Activated naive CD4-positive, alpha-beta T cell (primary cell): ENCODE measurements at places on chromosomes 3 and 15.

DNA sequence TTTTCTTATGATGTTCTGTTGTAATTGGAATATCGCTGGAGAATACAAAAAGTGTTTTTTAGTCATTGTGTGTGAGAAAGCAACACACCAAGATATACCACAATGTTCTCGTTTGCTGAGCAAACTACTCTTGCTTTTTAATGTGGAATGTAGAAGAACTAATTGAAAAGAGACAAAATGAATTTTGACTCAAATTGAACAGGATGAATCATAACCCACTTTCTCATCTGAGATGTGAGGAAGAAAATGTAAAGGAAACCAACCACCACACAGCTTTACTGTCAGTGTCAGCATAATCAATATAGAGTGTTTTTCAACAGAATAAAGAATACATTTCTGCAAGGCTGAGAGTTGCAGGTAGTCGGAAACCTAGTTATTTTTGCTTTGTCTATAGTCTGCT is 448.8 kb upstream of the TPRG1 start:
- no peak for DNase-seq

DNA sequence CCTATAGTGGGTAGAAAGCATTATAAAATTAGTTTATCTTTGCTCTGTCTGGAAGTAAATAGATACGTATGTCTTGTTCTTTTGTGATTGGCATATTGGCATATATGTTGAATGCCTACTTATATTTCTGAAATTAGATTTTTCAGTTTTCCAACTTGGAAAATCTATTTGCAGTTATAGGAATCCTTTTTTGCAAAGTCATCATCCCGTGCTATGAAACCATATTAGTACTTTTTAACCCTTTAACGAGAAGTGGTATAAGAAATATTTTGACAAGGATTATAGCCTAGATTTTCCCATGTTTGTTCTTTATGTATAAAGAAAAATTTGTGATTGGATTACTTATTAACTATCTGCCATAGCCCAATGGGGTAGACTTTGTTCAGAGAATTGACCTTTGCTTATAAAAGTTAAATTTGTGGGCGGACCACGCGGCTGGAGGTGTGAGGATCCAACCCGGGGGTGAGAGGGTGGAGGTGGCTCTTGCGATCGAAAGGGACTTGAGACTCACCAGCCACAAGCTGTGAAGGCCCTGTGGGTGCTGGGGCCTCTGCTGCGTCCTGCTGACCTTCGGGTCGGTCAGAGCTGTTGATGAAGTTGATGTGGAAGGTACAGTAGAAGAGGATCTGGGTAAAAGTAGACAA is 5.9 kb downstream of the LRRC28 start:
- no peak for DNase-seq

DNA sequence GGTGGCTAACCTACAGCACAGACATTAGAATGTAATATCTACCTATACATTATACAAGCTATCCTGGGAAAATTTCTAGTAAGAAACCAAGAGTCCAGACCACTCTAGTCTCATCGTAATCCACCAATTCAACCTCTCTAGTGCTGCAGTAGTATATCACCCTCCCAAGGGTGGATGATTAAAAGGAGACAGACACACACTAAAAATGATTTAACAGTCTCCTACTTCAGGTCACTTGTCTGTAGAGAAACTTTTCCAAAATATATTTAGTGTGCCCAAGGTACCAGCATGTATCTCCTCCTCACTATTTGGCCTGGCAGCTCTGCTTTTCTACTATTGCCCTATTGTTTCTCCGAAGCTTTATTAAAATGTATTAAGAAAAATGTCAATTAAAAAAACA is 45.0 kb downstream of the ZBTB20 start:
- DNase-seq: no peak

GRCh38 chr3:127034990-127035652 is 52.2 kb downstream of the PLXNA1 start:
- DNase-seq: no peak

GRCh38 chr3:189631409-189631808 is 220 bp downstream of the TP63 start:
- DNase-seq: no peak

GRCh38 chr3:60269829-60270266 is 981.4 kb downstream of the FHIT start:
- no peak for DNase-seq

GRCh38 chr15:41892621-41893421 is 1.0 kb downstream of the SPTBN5 start:
- no peak for DNase-seq

- DNase-seq: no peak
Observed at GRCh38 chr15:99413955-99414754, 151.6 kb upstream of the MEF2A start.

DNA sequence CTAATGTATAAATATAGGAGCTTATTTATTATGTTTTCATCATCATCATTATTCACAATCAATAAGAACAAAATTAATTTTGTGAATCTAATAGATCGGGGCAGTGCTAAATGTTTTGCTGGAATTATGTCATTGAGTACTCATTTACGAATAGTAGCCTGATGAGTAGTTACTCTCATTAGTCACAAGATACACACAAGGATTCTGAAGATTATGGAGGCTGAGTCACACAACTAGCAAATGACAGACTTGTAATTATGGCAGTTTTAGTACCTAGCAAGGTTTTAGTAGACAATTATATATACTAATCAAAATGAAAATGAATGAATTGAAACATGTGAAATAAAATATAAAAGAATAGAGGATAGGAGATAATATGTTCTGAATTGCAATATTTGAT is 954.2 kb downstream of the CADM2 start:
- DNase-seq: no peak

DNA sequence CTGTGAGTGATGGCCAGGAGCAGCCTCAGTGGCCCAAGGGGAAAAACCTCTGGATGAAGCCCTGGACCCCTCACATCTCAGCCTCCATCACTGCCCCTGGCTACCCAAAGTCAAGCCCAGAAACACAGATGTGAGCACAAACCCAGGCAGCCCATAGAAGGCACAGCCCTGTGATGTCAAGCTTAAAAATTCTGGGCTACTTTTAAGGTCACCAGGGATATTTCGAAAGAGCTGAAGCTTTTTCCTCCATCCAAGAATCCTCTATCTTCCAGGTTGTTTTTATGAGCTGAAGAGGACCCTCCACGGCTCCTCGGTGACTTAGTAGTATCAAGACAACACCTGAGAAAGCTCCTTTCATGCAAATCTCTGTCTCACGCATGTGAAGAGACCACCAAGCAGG is 11.5 kb downstream of the LIPC start:
- DNase-seq: no peak

GRCh38 chr3:126305427-126305826 is 51.8 kb downstream of the KLF15 start:
- no peak for DNase-seq
